CD4-positive, alpha-beta T cell treated with Interleukin-12 subunit alpha and Interleukin-12 subunit beta, for 1 hour (primary cell): ENCODE measurements at places on chromosomes 2 and 18.

DNA sequence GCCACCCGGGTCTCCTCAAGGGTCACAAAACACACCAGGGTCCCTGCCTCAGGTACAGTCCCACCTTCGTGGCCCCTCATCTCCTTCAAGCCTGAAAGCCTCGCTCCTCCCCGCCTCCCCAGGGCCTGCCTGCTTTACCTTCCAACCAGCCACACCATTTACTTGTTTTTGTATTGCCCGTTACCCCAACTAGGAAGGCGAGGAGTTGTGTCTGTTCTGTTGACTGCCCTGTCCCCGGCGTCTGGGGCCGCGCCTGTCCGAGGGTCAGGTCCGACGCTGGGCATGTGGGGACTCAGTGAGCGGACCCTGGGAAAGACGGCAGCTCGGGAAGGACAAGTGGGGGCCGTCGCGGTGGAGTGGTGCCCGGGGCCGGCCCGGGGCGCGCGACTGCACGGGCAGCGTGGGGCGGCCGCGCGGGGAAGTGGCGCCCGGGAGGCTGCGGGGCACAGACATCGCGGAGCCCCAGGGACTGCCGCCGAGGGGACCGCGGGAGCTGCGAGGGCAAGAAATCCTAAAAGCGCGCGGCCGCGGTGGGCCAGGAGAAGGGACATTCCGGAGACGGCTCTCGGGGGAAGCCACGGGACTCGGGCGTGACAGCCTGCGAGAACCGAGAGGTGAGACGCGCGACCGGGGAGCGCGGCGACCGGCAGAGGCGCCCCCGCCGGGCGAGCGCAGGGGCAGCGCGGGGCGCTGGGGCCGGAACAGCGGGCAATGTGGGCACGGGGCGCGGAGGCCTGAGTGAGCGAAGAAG is 797 bp upstream of the GRHL1 start:
- no peak for DNase-seq

- DNase-seq, result no peak
Observed at GRCh38 chr2:12363138-12363537, 353.6 kb upstream of the TRIB2 start.

- no peak for DNase-seq
Observed at GRCh38 chr2:226661789-226662545, 137.7 kb downstream of the IRS1 start.

DNA sequence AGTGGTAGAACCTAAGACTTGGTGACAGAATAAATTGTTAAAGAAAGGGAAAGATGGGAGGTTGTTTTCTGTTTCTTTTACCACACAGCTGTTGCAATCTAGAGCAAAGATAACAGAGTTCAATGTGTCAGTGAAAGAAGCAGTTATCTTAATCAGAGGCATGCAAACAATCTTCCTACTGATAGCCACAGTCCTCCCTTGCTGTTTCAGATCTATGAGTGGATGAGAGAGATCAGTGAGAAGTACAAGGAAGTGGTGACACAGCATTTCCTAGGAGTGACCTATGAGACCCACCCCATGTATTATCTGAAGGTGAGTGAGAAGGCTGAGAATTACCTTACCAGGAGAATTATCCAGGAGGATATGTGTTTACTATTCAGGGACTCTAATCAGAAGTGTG is 15.9 kb downstream of the CPO start:
- no peak for DNase-seq

- DNase-seq, result no peak
Observed at GRCh38 chr2:239265681-239266433, 135.0 kb downstream of the HDAC4 start.

GRCh38 chr2:76825140-76825970 is 696.8 kb downstream of the LRRTM4 start:
- no peak for DNase-seq

DNA sequence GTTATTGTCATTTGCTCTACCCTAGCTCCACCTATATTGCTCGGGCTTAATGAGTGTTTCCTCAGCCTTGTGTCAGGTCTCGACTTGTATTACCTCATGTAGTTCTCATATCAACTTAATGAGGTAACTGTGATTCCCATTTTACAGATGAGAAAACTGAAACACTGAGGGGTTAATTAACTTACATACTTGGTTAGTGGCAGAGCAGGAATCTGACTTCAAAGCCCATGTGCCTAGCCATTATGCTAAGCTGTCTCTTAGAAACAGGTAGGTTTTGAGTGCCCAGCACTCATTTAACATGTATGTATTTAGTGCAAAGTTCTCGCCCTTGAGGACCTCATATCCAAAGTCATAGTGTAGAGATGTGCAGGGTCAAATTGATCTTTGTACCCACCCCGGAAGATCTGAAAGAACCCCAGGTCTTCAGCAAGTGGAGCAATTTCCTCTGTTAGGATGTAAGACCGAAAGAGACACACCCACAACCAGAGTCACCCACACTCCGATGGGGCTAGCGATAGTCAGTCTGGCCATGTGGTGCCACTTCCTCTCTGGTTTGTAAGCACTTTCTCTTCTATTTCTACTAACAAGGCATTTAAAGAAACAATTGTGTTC is 121.0 kb upstream of the SLC39A10 start:
- DNase-seq, result peak; percentile 79

DNA sequence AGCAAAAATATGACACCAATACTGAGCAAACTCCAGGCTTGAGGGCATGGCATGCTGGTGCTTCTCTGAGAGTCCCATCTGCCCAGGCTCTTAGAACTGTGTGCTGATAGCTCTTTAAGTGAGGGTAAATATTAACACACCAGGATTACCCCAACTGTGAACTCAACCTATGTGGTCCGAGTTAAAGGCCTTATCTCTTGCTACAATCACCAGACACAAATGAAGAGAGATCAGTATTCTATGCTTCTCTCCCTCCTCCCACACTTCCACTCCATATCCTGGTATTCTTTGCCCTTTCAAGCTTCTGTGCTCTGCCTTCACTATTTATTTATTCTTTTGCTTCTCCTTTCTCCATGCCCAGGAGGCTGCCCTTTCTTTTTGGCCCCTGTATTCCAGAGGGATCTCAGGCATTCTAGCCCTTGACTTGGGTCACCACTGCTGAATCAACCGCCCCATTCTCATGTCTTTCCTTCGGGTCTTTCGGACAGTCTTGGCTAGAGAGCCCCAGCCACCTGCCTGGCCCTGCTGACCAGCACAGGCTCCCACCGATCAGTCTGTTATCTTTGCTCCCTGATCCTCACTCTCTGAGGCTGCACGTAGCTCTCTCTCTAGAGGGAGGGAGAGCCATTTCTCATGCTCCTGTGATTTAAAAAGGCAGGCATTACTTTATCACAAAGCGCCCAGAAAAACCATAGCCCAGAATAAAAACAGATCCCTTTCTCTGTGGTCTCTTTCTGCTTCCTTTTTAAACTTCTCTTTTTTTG is 17.2 kb upstream of the HK2 start:
- DNase-seq, result no peak

GRCh38 chr2:183035954-183036669 is 2.1 kb downstream of the NCKAP1 start:
- peak; percentile 34 for DNase-seq

DNA sequence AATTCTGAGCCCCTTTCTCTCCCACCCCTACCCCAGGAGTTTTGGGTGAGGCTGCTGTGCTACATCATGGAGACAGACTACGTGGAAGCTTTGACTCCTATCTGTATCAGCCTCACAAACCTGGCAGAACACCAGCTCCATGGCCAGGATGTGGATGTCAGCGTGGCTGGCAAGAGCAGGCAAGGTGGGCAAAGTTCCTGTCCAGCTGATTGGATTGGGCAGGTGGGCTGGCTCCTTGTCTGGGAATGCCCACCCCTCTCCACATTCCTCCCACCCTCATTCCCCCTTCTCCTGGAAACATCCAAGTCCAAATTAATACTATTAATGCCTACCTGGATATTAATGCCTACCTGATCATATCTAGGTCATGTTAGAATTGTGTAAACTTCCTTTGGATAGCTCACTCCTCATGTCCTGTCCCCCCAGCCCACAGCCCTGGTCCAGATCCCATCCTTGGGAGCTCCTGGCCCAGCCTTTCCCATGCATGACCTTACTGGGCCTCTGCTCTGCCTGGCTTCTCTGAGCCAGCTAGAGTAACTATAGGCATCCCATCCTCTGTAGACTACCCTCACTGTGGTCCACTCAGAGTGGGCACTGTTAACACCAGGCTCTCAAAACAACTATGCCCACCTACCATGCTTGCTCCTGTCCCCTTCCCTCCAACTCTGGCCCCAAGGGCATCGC is 24.1 kb downstream of the MROH2A start:
- DNase-seq, result no peak

DNA sequence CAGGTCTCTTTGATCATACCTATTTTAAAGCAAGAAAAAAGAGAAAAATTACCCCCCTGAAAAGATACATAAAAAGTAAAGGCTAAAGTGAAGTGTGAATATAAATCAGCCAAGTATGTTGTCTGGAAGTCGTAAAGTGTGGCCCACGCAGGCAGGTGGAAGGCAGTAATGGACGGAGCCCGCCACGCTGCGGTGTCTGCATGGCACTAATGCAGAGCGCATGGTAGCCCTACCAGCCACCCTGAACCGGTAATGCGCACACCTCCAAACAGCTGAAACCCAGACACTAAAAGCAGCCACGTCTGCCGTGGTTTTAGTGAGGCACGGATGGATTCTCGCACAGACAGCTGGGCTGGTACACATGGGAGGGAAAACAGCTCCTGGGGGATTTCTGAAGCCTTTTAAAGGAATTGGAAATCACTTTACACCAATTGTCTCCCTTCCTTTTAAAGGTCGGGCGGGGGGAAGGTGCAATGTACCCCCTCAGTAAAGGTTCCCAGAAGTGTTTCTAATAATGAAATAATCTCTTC is 615.2 kb downstream of the CNTNAP5 start:
- DNase-seq, result no peak

- DNase-seq, result no peak
Observed at GRCh38 chr2:66521291-66521922, 86.5 kb downstream of the MEIS1 start.

DNA sequence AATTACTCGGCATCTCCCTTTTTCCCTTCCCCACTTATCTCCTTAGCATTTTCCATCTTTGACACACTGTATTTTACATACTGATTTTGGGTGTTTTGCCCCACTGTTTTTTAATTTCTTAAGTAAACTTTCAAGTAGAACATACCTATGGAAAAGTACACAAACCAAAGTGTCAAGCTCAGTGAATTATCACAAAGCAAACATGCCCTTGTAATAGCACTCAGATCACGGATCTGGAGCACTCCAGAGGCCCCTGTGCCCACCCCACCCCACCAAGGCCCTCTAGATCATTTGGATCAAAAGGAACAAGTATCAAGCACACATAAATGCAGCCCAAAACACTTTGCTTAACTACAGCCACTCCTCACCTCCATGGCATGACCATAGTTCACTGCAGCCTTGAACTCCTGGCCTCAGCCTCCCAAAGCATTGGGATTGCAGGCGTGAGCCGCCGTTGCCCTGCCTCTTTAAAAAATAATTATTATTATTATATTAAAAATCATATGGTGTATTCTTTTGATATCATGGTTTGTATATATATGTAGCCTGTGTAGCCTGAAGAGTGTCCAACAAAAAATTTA is 38.1 kb downstream of the FER1L5 start:
- no peak for DNase-seq

DNA sequence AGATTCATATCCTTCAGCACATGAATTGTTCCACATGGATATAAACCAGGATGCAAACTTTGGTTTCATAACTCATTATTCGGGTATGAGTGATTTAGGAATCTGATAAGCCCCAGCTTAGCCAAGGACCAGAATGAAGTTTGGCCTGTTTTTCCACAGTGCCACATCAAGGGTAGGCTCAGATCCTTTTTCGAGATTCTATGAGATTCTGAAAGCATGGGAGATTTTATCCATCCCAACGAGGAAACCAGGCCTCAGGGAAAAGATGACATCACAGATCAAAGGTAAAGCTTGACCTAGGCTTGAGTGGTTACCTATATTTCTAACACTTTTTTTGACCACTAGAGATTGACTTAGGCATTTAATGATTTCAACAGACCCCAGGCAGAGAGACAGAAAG is 590.8 kb upstream of the PKDCC start:
- no peak for DNase-seq

GRCh38 chr2:9654452-9655100 is 23.8 kb upstream of the YWHAQ start:
- DNase-seq, result no peak

- no peak for DNase-seq
Observed at GRCh38 chr2:202317080-202317857, 51.7 kb downstream of the NOP58 start.

GRCh38 chr18:57352761-57353136 is 392 bp downstream of the ST8SIA3 start:
- DNase-seq, result no peak

DNA sequence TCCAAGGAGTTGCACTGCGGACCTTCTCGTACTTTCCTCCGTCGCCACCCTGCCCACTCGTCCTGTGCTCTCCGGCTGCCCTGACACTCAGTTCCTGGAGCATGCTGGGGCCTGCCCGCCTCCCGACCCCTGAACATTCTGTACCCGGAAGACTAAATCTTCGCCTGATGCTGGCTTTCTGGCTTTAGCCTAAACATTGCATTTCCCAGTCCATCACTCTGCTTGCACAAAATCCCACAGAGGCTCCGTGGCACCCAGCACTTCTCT is 550 bp upstream of the SFXN5 start:
- DNase-seq, result peak; percentile 7

GRCh38 chr2:74693213-74693612 is 39.2 kb downstream of the SEMA4F start:
- DNase-seq, result no peak

- DNase-seq, result no peak
Observed at GRCh38 chr18:40821596-40822243, 1133.3 kb upstream of the PIK3C3 start.

DNA sequence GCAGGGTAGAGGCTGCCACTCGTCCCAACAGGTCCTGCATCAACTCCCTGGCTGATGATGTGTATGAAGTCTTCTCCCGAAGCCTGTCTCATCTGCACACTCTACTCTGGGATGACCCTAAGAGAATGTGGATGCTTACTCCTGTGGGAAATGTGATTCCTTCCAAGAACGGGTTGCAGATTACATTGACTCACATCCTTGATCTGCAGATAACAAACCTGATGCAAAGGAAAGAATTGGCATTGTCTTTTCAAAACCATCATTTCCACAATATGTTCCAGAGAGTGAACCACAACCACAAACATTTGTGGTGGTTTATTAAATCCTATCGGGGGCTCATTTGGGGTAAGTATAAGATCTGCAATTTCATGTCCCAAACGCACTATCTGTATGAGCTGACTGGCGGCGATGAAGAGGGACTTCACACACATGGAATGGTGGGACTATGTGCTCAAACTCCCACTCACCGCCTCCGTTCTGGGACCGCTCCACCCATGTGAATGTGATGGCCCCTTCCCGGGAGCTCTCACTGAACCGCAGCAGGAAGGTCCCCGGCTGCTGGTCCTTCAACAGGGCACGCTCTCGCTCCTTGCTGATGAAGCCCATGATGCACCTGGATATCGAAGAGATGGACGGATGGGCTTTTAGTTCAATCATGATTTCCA is 35.5 kb downstream of the STAT1 start:
- DNase-seq, result no peak

DNA sequence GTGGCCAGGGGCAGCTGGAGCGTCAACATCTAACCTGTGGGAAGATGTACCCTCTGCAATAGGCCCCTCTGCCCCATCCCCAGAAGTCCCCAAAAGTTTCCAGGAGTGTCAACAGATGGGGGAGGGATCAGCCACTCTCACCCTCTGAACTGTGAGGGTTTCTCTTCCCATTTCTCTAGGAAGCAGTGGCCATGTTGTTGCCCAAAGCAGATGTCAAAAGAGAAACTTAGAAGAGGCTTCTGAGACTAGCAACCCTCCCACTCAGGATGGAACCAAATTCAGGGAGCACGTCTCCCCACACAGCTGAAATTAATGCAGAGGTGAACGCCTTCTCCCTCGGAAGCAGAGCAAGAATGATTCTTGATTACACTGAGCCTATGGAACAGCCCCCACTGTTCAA is 70.3 kb downstream of the ARL4C start:
- DNase-seq, result peak; percentile 29
